MM.1S (cell line): ENCODE measurements at places on chromosomes 3 and 15.
A peak's percentile ranks its signal among the peaks of the same experiment; 100 is the strongest.

DNA sequence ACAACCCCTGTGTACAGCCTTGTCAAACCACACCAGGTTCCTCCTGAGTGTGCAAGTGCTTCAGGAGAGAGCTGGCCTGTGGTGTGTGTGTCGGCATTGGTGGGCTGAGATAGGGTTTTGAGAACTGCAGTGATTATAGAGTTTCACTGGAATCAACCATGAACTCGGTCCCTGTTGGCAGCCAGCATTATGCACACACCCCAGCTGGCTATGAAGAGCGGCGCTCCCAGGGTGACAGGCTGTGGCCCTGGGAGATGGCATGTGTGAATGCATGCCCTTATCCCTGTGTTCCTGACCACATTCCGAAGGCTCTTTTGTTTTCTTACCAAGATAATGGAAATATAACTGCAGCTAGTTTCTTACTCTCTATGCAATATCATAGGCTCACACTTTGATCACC lies 101.8 kb downstream of the SNRK start:
- no peak for DNase-seq

- DNase-seq = no peak
Measured at GRCh38 chr15:95829062-95829461, 501.4 kb upstream of the NR2F2 start.

DNA sequence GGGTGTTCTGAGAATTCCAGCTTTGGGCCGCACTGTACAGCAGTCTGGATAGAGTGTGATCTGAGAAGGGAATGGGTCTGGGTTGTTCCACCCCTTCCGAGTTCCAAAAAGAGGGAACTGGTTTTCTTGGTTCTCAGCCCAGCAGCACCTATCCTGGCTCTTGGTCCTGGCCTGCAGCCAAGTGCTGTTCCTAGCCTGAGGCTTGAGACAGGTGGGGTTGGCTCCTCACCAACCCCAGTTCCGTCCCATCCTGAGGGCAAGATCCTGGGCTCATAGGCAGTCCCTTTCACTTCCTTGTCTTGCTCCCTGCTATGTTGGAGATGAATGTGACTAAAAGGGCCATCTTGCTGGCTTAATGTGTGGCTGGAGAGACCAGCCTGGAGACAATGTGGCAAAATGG lies 15.2 kb downstream of the IVD start:
- DNase-seq = no peak

DNA sequence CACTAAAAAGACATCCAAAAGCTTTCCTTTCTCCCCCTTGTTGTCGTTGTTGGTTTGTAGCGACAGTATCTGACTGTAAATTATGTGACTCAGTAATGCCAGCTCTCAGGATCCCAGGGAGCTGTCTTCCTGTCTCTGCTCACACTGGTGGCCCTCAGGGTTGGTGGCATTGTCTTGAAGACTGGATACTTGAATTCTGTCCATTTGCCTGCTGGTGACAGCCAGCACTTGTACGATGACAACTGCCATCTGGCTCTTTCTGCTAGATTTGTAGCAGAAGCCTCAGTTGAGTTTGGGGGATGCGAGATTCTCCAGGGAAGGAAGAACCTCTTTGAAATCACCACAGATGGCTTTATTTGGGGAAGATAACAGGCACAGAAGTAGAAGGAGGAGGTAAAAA lies 120.8 kb downstream of the ARPP21 start:
- no peak for DNase-seq

GRCh38 chr3:14175383-14176037 lies 2.9 kb downstream of the XPC start:
- peak; percentile 77 for DNase-seq

DNA sequence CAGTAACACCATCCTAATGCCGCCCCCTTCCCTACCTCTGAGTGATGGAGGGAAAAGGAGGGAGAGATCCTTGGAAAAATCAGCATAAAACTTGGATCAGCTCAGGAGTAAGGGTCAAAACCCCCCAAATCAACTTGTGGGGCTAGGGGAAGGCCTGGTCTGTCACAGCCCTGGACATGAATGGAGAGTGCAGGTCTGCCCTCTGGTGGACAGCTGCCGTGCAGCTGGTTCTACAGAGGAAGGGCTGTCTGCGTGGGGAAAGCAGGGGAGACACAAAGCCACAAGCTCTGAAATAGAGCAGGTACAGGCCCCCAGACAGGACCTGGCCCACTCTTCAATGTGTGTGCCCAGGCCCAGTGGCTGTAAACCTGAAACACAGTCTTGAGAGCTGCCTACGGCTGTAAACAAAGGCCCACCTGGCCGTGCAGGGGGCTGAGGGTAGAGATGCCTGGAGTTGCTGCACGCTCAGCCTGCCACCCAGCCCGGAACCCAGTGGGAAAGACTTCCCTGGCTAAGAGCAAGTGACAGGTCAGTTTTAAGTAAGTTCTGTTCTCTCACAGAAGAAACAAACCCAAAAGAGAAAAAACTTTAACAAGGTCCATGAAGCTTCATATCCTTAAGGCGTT lies 16.4 kb downstream of the CLK3 start:
- peak; percentile 59 for DNase-seq

GRCh38 chr3:32972482-32973146 lies 21.2 kb downstream of the CCR4 start:
- DNase-seq = no peak

DNA sequence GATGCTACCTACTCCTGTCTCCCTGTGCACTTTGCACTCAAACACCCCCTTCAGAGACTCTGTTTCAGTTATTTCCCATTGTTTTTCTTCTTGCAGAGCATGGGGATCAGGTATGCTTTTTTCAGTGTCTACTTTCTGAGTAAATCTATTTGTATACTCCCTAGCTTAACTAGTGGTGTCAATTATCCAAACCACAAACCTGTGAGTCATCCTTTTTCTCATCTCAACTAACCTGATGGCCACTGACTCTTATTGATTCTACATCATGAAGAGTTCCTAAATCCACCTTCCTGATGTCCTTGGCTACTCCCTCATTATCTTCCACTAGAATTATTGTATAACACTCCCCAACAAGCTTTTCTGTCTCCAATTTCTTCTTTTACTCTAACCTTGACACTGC lies 68.0 kb downstream of the DIPK2A start:
- no peak for DNase-seq
